Activated naive CD8-positive, alpha-beta T cell treated with anti-CD3 and anti-CD28 coated beads for 36 hours (primary cell): ENCODE measurements at places on chromosomes 3 and 15.

GRCh38 chr15:39565851-39566250 is 15.0 kb upstream of the THBS1 start:
- no peak for DNase-seq

- no peak for DNase-seq
These were observed 180.6 kb downstream of the FMN1 start for GRCh38 chr15:33013827-33014445.

DNA sequence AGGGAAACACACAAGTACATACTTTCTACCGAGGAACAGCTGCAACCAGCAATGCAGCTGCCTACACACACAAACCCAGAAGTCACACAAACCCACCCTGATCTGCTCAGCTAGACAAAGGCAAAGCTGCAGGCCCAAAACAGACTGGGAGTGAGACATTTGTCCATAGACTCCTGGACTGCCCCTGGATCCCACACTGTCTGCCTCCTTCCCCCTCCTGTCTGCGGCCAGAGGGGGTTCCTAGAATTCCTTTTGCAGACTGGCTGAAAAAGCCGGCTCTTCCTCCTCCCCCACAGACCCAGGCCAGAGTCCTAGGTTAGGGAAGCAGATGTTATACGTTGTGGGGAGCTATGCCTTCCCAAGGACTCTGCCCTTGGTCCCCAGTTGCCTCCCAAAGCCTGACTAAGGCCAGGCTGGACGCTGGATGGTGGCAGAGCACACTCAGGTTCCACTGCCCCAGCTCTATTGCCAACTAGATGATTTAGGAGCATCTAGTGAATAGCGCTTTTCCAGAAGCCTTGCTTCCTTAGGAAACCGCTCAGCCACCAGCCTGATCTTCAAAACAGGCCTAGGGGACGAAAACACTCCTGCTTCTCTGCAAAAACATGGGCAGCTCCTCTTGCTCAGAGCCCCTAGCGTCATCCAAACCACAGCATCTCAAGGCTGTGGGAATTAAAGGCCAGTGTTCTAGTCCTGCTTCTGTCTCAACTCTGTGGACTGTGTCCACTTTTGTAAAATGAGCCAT is 37.4 kb upstream of the CILP start:
- no peak for DNase-seq

DNA sequence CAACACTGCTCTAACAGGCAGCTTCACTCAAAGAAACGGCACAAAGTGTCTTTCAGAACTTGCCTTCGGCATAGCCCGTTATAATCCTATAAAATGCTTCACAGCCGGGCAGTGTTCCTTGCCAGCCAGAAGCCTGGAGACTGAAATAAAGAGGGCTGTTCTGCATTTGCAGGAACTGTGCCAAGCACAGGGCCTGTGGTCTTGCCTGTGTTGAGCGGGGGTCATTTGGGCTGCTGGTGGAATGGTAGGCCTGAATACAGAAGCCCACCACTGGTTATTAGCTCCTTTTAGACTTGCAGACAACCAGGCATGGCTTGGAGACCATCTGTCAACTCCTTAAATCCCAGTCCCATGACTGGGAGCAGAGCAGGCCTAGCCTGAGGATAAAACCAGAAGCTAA is 4.7 kb upstream of the ARHGEF3 start:
- no peak for DNase-seq

GRCh38 chr3:13346481-13347389 is 73.4 kb downstream of the NUP210 start:
- DNase-seq = peak; percentile 81

- no peak for DNase-seq
These were observed 416.8 kb downstream of the NR2F2 start for GRCh38 chr15:96747291-96747690.

- DNase-seq = no peak
These were observed 105.7 kb downstream of the APBA2 start for GRCh38 chr15:28991236-28992171.
